ENCODE measurements at places on chromosomes 1 and 21.

DNA sequence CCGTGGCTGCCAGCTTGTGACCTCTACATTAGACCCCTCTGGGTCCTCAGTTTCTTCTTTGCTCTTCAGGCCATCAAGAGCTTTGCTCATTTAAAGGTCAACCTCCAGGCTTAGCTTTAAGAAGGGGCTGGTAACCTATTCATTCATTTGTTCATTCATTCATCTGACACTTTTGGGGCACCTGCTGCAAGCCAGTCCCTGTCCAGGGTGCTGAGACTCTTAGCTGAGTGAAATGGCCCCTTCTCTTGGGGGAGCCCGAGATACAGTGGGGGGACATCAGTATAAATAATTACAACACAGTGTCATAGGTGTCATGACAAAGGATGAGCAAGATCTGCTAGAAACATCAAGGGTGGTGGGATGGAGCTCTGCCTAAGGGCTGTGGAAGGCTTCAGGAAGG, 10.5 kb upstream of the TTC4 start:
- DNase-seq: no peak

DNA sequence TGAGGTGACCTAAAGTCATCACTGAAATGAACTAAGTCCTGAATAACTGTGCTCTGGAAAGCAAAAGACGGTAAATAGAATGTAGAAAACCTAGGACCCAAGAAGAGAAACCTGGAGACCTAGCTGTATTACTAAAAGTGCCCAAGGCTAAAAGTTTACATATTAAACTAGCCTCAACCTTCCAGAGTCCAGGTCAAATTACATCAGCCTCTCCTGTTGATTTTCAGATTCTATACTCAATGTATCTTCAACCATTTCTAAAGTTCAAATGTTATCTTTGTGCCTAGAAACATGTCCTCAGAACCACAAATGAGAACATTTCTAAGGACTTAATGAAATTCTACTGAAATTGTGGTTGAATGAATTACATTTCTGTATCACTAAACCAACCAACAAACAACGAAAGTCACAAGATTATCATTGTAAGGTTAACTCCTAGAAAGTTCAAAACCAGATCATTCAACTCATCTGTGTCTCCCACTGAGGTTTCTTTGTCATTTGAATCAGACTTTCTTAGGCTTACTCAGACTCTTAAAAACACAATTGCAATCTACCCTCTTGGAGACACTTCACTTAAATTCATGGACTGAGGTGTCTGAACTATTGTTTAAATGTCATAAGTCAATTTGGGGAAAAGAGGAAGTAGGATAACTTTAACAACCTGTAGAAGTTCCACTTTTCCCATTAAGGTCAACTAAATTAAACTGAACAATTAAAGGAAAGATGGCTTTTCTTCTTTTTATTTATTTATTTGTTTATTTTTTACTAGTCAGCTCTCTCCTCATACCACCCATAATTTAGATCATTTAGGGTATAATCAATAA, 207.7 kb downstream of the BARHL2 start:
- no peak for DNase-seq

DNA sequence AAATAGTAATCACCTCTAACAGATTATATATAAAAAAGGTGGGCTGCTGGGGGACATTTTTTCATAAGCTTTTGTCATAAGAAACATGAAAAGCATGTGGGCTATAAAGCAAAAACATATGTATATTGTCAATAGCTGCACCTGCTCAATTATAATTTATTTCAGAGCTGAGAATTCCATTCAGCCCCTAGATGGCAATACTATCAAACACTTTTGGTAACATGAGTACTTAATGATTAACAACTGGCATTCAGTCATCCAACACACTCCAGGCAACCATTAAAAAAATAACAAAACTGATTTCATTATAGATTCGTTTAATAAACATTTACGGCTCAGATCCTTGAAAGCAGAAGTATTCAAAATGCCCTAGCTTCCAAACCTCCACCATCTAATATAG, 115.1 kb downstream of the KCTD3 start:
- DNase-seq: no peak

DNA sequence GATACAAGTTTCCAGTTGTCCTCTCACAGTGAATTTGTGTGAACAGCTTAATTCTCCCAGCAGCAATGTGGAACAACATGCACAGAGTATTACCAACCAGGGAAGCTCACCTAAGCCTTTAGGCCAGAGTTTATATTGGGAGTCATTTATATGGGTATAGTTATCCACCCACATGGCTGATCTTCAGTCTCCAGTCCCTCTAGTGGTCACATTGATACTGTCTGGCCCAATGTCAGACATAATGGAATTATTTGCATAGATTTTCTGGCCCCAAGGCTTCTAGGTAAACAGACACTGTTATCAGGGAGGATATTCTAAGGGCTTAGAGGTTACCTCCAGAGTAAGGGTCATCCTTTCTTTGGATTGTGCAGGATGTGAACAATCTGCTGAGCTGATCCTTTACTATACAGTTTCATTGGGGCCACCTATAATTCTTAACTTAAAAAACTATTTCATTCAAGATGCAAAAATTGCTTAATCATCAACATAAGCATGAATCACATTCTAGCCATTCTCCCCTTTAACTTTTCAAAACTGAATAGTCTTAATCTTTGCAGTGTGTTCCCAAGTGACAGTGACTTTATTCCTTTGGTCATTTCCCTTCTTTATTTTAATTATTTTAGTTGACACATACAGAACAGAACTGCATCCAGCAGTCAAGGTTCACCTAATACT, 210.9 kb downstream of the LTN1 start:
- DNase-seq: no peak

GRCh38 chr1:228118040-228118439, 8.9 kb upstream of the MRPL55 start:
- no peak for DNase-seq

DNA sequence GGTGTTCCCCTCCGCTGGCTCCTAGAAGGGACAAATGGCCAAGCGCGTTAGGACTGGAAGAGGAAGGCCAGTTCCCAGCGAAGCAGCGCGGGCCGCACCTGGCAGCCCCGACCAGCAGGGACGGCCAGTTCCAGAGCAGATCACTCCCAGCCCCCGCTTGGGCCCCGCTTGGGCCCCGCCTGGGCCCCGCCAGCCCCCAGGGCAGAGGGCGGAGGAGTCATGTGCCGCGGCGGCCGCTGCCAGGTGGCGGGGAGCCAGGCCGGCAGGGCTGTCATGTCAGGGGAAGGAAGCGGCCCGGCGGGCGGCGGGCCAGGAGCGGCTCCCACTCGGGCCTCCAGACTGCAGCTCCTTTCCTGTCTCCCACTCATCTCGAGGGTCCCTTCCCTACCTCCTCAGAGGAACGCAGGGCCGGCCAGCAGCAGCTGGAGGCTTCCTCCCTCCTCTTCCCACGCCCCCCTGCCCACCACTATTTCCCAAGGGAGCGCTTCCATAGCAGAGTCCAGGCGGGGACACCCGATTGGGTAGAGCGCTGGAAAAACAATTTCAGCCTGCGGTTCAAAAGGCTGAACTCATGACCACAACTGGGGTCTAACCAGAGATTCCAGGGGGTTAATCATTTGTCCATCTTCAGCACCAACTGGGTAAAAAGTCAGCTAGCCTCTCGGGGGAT, 16.5 kb downstream of the ZNF697 start:
- DNase-seq: no peak

- no peak for DNase-seq
Measured at GRCh38 chr1:153929426-153929825, 6.7 kb upstream of the GATAD2B start.

DNA sequence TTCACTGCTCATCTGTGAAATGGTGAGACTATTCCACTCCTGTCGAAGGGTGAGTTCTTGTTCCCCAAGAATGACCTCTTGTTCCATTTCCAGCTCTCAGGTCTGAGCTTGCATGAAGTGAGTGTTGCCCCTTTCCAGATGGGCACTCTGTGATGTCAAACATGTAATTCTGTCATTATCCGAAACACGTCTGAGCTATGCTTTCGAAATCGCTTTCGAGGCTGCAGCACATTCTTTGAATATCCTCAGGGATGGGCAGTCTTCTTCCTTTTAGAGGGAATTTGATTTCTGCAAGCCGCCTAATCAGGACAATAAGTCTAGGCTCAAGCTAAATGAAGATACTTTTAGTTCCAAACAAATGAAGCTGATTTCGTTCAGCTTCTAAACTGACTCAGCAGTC, 15.1 kb downstream of the NFASC start:
- no peak for DNase-seq

- DNase-seq: no peak
Measured at GRCh38 chr21:46014828-46015227, 33.3 kb downstream of the COL6A1 start.
